ENCODE measurements at places on chromosomes 1 and 21. TPM values are rescaled to one million over a fixed set of nuclear protein-coding genes. Genes with fewer than 3 reads are reported as not detected.

Gene LIN28A
- total RNA-seq, result not detected

Gene KLF17
- 0.43 TPM for total RNA-seq

Gene TSACC
- total RNA-seq, result 1.9 TPM

Gene GBP6
- not detected for total RNA-seq

Gene PLCH2
- 0.41 TPM for total RNA-seq

Gene MX2
- not detected for total RNA-seq

Gene KCNT2
- not detected for total RNA-seq

Gene PTAFR
- 0.29 TPM for total RNA-seq

Gene DCST2
- not detected for total RNA-seq

Gene SH2D5
- 14.3 TPM for total RNA-seq

Gene HPDL
- 3.6 TPM for total RNA-seq

Gene HIVEP3
- 3.0 TPM for total RNA-seq
